Activated CD8-positive, alpha-beta T cell treated with anti-CD3 and anti-CD28 coated beads for 36 hours (primary cell): ENCODE measurements at places on chromosomes 11 and 22.

- no peak for DNase-seq
These were observed 23.8 kb downstream of the CAPRIN1 start for GRCh38 chr11:34075178-34075820.

GRCh38 chr11:77779935-77780334 is 40.6 kb downstream of the RSF1 start:
- DNase-seq = no peak

GRCh38 chr11:129729216-129729615 is 86.4 kb upstream of the TMEM45B start:
- no peak for DNase-seq

DNA sequence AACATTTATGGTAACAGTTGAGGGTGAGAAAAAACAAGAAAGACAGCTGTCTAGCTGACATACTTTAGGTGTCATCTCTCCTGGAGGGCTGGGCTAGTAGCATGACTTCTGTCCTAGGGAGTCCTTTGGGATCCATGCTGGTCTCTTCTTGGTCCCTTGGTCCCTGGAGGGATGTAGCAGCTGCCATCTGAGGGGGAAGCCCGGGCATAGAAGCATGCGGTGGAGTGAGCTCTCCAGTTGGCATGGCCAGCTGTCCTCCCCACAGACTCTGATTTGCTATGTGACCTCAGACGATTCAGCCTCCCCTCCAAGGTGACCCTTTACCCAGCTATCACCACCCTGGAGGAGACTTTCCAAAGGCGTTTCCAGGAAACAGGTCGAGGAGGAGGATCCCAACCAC is 28.7 kb downstream of the POU2F3 start:
- DNase-seq = no peak

DNA sequence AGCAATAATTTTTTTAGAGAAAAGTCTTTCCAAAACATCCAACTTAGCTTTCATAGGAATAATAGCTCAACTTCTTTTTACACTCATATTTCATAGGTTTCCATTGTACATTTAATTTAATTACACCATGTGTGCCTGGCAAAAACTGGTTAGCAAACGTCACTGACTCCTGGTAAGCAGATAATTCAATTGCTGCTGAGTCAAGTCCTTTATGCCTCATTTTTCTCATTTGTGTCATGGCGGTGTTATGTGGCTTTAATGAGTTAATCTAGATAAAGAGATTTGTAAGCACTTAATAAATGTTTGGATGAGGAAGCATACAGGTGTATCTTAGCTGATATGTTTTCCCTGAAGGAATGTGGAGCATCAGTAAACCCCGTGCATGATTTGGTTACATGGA is 41.2 kb upstream of the PAK1 start:
- no peak for DNase-seq

DNA sequence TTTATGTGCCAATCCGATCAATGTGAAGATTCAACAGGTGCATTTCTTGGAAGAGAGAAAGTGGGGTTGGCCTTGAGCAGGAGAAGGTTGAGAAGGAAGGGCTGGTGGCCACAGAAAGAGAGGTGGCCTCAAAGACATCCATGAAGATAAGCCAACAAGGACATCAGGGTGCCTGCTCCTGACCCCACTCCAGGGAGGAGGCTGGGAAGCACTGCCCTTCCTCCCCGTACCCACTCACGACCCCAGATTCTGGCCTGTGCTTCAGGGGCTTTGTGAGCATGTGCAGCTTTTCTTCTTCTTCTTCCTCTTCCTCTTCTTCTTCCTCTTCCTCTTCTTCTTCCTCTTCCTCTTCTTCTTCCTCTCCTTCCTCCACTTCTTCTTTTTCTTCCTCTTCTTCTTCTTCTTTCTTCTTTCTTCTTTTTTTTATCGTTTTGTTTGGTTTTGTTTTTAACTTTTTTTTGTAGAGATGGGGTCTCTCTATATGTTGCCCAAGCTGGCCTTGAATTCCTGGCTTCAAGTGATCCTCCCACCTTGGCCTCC is 30.3 kb downstream of the DKK3 start:
- no peak for DNase-seq

DNA sequence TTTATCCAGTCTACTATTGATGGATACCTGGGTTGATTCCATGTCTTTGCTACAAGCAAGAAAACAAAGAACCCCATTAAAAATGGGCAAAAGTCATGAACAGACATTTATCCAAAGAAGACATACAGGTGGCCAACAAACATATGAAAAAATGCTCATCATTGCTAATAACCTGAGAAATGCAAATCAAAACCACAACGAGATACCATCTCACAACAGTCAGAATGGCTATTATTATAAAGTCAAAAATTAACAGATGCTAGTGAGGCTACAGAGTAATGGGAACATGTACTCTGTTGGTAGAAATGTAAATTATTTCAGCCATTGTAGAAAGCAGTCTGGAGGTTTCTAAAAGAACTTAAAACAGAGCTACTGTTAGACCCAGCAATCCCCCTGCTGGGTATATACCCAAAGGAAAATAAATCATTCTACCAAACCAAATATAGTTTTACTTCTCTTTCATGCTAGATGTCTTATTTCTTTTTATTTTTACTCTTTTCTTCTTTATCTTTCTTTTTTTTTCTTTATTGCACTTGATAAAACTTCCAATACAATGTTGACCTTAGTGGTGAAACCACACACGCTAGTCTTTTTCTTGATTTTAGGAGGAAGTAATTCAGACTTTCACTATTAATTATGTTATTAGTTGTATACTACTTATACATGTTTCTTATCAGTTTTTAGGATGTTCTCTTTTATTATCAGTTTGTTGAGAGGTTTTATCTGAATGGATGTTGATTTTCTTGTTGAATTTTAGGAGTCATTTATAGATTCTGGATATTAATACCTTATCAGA is 14.3 kb downstream of the TRIM22 start:
- DNase-seq = no peak

DNA sequence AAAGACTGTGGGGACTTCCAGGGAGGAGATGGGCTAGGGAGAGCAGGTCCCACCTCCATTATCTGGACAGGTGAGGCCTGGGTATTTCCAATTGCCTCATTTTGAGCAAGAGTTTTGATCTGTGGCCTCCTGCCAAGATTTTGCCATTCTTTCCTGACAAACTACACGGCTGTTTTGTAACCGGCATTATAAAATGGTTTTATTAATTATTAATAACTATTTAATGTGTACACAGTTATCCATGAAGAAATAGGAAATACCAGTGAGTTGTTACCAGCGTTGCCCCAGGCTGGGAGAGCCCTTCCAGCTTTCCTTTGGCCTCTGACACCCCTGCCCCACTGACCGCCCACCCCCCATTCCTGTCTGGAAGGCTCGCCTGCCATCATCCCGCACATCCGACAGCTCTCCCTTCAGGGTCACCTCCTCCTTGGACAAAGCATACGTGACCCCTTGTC is 14.9 kb upstream of the SEC14L3 start:
- no peak for DNase-seq

GRCh38 chr11:61007383-61007955 is 36.0 kb downstream of the CD6 start:
- no peak for DNase-seq

- no peak for DNase-seq
These were observed 145.2 kb downstream of the FBXO7 start for GRCh38 chr22:32619614-32620426.
